ENCODE measurements at places on chromosomes 7 and 10.

- DNase-seq, result no peak
Observed at GRCh38 chr7:85022064-85022697, 164.7 kb downstream of the SEMA3D start.

DNA sequence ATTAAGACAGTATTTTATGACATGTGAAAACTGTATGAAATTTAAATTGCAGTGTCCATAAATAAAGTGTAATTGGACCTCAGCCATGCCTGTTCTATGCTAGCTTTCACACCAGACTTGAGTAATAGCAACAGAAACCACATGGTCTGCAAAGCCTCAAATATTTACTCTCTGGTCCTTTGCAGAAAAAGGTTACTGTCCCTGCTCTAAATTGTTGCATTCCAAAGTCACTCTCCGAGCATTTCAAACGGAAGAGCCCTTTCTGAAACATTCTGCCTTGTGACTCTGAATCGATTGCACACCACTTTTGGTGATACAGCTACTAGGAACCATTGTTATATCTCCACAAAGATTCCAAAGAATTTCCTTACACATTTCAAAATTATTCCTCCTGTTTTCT is 81.0 kb upstream of the STK17A start:
- DNase-seq, result no peak

GRCh38 chr7:128974241-128974934 is 36.7 kb downstream of the IRF5 start:
- DNase-seq, result no peak

- DNase-seq, result no peak
Observed at GRCh38 chr10:16392531-16393069, 44.2 kb upstream of the PTER start.

GRCh38 chr10:19003341-19003740 is 45.3 kb upstream of the MALRD1 start:
- DNase-seq, result no peak
